Stimulated activated CD8-positive, alpha-beta memory T cell treated with anti-CD3 and anti-CD28 coated beads, Interleukin-4, amount 100 ng/mL, for 4 hours (primary cell): ENCODE measurements at places on chromosomes 13 and 19.

GRCh38 chr13:26813321-26813979, 52.9 kb upstream of the GPR12 start:
- no peak for DNase-seq

DNA sequence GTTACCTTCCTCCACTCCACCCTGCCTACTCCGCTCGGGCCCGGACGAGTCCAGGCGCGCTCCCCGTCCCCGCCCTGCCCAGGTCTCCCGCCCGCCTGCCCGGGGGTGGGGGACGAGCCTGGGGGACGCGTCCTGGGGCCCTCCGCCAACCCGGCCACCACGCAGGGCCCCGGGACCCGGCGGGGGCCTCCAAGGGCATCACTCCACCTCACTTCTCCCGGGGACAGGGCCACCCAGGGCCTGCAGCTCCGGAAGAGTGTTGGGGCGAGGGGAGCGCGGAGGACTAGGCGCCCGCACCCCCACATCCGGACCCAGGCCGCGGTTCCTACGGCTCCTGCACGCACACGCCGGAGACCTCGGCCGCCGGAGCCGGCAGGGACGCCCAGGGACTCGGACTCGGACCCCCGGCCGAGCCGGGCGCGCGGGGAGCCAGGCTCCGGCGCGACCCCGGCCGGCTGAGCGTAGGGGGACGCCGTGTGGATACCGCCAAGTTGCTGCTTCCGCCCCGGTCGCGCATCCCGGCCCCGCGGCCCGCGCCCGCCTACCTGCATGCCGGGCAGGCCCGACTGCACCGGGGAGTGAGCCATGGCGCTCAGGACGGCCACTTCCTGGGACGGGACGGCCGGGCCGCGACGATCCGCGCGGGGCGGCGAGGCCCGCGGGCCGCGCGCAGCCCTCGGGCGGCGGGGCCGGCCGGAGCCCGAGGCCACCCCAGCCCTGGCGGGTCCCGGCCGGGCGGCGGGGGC, 534 bp downstream of the STK24 start:
- no peak for DNase-seq

DNA sequence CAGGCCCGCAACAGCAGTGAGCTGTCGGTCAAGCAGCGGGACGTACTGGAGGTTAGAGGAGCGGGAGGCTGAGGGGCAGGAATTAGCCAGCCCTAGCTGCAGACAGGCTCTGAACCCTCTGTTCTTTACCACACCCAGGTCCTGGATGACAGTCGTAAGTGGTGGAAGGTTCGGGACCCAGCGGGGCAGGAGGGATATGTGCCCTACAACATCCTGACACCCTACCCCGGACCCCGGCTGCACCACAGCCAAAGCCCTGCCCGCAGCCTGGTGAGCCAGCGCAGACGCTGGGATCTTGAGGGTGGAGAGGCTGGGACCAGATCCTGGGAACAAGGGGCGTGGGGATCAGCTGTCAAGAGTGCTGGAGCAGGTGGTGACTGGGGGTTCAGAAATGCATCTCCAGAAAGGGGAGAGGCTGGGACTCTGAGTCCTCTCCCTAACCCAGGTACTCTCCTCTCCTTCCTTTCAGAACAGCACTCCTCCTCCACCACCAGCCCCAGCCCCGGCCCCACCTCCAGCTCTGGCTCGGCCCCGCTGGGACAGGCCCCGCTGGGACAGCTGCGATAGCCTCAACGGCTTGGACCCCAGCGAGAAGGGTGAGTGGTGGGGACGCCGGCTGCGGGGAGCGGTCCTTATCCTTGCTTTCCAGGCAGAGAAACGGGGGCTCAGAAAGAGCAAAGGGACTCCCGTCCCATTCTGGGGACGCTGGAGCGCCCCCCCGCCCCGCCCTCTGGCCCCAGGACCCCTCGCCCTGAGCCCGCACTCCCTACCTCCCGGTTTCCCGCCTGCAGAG, 10.4 kb downstream of the EPS8L1 start:
- no peak for DNase-seq

DNA sequence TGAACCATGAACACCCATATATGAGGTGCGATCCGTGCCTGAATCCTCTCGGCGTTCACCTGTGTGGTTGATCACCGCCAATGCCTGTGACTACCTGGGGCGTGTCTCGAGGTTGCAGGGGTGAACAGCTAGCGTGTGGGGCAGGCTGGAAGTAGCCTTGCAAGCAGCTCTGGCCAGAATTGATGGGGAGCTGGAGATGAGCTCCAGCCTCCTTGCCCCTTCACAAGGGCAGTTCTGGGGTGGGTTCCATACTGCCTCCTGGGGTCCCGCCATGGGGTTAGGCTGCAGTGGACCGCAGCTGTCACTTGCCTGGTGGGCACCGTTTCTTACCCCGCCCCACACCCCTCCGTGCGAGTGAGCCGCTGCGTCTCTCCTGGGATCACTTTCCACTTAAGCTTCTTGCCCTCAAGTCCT, 154.5 kb upstream of the SOX1 start:
- DNase-seq = no peak

DNA sequence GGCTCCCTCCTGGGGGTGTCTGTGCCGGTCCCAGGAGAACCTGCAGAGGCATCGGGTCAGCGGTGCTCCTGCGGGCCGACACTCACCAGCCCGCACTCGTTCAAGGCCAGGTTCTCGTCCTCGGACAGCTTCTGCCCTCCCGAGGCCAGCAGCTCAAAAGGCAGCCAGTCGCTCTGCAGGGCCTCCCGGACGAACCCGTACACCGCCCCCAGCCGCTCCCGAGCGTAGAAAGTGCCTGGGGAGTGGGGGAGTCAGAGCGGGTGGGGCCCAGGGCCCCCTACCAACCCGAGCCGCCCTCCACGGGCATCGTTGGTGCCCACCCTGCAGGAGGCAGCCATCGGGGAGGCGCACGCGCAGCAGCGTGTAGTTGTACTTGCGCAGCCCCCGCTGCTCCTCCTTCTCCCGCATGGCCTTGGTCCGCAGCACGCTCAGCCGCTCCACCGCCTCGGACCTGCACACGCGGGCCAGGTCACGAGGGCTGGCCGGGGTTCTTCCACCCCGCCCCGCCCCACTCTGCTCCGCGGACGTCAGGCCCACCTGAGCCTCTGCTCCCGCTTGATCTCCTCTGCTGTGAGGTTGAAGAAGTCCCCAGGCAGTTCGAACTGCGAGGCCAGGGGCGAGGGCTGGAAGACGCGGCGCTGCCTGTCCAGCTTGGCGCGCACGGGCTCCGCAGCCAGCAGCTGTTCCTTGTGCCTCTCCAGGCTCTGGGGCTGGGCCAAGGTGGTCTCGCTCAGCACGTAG, 11.5 kb downstream of the UBXN6 start:
- no peak for DNase-seq

DNA sequence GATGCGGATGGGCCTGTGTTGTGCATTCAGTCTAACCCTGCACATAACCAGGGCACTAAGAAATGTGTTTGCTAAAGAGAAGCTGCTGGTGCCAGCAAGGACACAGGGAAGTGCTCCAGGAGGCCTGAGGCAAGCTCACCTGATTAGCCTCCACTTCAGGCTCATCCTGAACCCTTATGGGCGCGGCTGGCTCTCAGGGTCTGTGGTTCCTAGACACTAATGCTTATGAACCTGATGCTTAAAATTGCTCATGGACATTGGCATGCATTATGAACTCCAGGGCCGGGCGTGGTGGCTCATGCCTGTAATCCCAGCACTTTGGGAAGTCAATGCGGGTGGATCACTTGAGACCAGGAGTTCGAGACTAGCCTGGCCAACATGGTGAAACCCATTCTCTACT, 34.3 kb downstream of the SERP2 start:
- DNase-seq = no peak

GRCh38 chr13:101018720-101019119, 344.1 kb upstream of the TMTC4 start:
- no peak for DNase-seq
